ENCODE measurements at places on chromosomes 2 and 18. TPM values are rescaled to one million over a fixed set of nuclear protein-coding genes. Genes with fewer than 3 reads are reported as not detected.
A peak's percentile ranks its signal among the peaks of the same experiment; 100 is the strongest.

DNA sequence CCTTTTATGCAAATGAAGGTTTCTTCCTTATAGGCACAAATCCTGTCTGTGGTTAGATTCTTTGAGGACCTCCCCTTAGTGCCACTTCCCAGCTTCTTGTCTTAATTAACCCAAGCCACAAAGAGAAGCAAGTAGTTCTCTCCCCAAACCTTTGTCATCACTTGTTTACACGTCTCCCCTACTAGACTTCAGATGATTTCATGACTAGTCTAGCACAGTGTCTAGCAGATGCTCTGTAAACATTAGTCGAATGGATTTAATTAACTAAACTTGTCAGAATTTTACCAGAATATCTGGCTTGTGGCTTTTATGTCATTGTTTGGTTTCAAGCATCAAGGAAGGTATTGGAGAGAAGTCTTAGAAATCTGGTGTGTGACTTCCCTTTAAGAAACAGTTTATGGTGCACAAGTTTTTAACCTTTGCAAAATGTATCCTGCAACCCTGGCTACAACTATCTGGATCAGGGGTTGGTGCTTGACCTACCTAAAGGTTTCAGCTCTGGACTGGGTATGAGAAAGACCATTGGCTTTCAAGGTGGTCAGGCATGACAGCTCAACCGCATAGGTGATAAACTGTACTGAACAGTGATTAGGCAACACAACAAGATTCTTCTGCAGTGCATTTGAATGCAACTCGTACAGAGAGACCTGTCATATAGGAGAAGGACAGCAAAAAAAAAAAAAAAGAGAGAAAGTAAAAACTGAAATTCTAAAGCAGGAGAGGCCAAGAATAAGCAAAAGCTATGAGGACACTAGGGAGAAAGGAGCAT is 93.2 kb upstream of the CCDC150 start:
- no peak overlapping the region for H3K27ac ChIP-seq
- no peaks in the 10 kb centered on the region for H3K27me3 ChIP-seq

DNA sequence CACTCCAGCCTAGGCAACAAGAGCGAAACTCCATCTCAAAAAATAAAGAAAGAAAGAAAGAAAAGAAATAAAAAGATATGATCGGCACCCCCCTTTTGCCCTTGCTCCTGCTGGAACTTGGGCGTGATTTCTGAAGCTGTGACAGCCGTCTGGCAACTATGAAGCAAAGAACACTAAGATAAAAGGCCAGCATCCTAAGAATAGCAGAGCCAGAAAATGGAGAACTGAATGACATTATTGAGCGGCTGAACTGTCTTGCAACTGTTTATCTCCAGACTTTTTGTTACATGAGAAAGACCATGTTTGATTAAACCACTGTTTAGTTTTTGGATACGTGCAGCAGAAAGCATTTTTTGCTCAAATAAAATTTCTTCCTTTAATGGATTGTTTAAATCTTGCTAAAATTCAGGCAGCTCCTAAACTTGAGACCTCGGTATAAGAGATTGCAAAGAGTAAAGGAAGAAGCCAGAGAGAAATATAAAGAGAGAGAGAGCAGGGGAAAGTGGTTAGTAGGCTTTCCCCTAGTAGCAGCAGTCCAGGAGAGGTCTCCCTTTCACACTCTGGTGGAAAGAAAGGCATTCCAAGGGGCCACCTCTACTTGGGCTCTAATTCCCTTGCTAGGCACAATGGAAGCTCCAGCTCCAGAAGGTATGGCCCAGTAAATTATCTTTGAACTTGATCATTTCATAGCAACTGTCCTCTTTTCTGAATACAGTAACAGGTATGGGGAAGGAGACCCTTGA is 8.2 kb upstream of the MBD2 start:
- H3K4me3 ChIP-seq, result no peak overlapping the region
- H3K4me1 ChIP-seq, result no peaks in the 10 kb centered on the region
- H3K27ac ChIP-seq, result no peak overlapping the region
- DNase-seq, result no peak
- no peaks in the 10 kb centered on the region for H3K36me3 ChIP-seq

- H3K27me3 ChIP-seq, result no peaks in the 10 kb centered on the region
- H3K4me1 ChIP-seq, result peaks cover 31% of the 10 kb centered on the region
- no peak for DNase-seq
- no peak overlapping the region for H3K4me3 ChIP-seq
- peak overlapping the region; percentile 58 for H3K27ac ChIP-seq
- H3K36me3 ChIP-seq, result peaks cover 40% of the 10 kb centered on the region
Measured at GRCh38 chr2:54531558-54531957, 75.4 kb downstream of the SPTBN1 start.

DNA sequence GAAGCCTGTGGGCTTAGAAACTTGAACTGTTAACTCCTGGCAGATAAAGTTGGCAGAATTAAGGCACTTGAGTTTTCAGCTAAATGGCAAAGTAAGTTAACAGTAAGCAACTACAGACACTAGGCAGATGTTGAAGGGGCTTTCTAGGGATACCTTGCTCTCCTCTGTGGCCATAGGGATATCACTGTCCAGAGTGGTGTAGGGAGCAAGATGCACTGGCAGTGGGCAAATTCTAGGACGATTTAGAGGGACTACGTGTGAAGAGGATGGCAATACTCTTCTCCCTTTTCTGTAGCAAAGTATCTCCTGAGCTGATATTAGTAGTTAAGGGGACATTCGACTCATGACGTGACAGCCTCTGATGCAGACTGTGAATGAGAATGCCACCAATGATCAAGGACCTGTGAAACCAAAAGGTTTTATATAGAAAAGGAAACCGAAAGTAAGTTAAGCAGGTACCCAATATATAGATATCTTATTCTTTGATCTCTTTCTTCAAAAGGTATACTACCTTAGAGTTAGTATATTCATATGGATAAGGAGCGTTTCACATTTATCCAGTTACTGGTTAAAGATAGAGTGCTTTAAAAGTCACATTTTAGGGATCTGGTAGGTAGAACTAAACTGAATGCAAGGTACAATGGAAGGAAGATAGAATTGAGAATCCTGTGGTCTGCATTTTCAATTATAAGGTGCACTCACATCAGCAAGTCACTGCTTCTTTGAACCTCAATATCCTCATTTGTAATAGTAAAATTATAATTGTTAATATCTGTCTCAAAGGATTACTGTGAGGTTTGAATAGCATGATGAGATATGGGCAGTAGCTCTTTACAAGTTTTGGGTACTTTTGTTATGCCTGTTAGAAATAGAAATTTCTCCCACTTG is 106.4 kb downstream of the KCNH7 start:
- H3K4me1 ChIP-seq, result no peaks in the 10 kb centered on the region
- H3K27me3 ChIP-seq, result no peaks in the 10 kb centered on the region
- DNase-seq, result no peak
- no peak overlapping the region for H3K4me3 ChIP-seq
- H3K36me3 ChIP-seq, result no peaks in the 10 kb centered on the region

GRCh38 chr18:44911773-44912172 is 231.1 kb downstream of the SETBP1 start:
- H3K27ac ChIP-seq, result no peak overlapping the region
- no peak overlapping the region for H3K4me3 ChIP-seq
- H3K27me3 ChIP-seq, result no peaks in the 10 kb centered on the region
- H3K36me3 ChIP-seq, result no peaks in the 10 kb centered on the region

DNA sequence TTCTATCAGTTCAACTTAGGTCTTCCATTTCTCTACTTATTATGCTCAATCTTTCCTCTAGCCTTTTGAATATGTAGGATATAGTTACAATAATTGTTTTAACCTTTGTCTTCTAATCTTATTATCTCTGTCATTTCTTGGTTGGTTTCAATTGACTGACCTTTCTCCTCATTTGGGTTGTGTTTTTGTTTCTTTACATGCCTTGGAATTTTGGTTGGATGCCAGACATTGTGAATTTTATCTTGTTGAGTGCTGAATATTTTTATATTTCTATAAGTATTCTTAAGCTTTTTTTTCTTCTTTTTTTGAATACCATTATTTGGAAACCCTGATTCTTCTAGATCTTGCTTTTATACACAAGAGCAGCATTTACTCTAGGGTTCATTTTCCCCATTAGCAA is 30.7 kb upstream of the TMEM247 start:
- H3K36me3 ChIP-seq, result no peaks in the 10 kb centered on the region
- no peak for DNase-seq
- no peaks in the 10 kb centered on the region for H3K4me1 ChIP-seq
- H3K4me3 ChIP-seq, result no peak overlapping the region
- no peak overlapping the region for H3K27ac ChIP-seq

GRCh38 chr2:232103140-232103737 is 141.7 kb downstream of the DIS3L2 start:
- no peaks in the 10 kb centered on the region for H3K36me3 ChIP-seq
- no peaks in the 10 kb centered on the region for H3K4me1 ChIP-seq
- no peak overlapping the region for H3K27ac ChIP-seq
- no peak overlapping the region for H3K4me3 ChIP-seq
- DNase-seq, result no peak

GRCh38 chr2:10089565-10090190 is 9.5 kb upstream of the CYS1 start:
- H3K4me3 ChIP-seq, result no peak overlapping the region
- no peak for DNase-seq
- no peak overlapping the region for H3K27ac ChIP-seq

- H3K27me3 ChIP-seq, result no peaks in the 10 kb centered on the region
- H3K36me3 ChIP-seq, result peaks cover 30% of the 10 kb centered on the region
- DNase-seq, result no peak
- H3K27ac ChIP-seq, result peak overlapping the region; percentile 98
- H3K4me1 ChIP-seq, result peaks cover 21% of the 10 kb centered on the region
- peak overlapping the region; percentile 85 for H3K4me3 ChIP-seq
Measured at GRCh38 chr2:178450524-178450773, 526 bp downstream of the PRKRA start.

- H3K27me3 ChIP-seq, result no peaks in the 10 kb centered on the region
- no peak for DNase-seq
- no peaks in the 10 kb centered on the region for H3K36me3 ChIP-seq
- no peak overlapping the region for H3K4me3 ChIP-seq
Measured at GRCh38 chr18:6428851-6429395, 14.2 kb upstream of the L3MBTL4 start.

DNA sequence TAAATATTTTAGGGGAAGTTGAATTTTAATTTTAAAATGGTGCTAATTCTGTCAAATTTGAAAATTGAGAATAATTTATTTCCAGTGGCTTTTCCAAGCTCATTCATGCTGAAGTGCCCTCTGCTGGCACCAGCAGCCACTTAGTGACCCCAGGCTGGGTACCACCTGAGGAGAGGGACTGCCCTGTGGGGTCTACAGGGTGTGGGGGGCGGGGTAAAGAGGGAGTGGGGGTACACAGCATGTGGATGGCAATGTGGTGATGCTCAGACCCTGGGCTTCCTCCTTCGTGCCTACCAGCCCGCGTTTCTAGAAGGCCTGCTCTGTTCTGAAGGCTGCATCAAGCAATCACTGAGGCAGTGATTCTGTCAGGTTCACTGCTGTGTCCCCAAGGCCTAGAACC is 45.1 kb upstream of the SCLY start:
- no peak overlapping the region for H3K27ac ChIP-seq
- peaks cover 28% of the 10 kb centered on the region for H3K36me3 ChIP-seq
- no peaks in the 10 kb centered on the region for H3K27me3 ChIP-seq
- H3K4me1 ChIP-seq, result no peaks in the 10 kb centered on the region

DNA sequence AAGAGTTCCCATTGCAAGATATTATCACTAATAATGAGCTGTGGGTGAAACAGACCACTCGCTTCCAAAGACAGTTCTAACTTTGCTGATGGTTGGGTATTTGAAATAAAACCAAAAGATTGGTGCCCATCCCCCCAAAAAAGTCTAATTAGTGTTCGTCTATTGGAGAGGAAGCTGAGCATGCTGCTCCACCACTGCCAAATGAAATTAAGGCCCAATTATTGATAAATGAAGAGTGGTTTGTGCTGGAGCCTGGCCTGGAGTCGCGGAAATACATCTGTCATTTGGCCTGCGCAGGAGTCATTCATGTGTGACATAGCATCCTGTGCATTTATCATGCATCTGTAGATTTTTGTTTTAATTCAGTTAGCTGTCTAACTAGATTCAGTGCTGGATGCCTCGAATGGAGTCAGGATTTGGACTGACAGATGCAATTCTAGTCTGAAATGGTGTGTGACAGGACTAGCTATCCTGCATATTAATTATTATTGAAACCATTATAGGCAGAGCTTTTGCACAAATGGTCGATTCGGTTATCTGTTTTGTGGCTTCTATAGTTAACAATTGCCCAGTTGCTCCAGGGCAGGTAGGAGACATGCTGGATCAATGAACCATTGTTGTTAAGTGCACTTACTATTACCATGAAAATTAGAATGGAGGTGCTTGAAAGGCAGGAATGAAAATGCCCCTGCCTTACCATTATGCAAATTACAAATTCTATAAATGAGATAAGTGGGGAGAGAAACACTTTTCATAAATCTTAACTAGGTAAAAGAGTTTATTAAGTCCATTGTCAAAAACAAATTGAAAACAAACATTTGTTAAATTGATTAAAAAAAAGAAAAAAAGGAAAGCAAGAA is 450.4 kb upstream of the TCF4 start:
- no peak overlapping the region for H3K27ac ChIP-seq
- H3K4me1 ChIP-seq, result no peaks in the 10 kb centered on the region
- no peak overlapping the region for H3K4me3 ChIP-seq
- H3K27me3 ChIP-seq, result no peaks in the 10 kb centered on the region
- no peak for DNase-seq

- peaks cover 17% of the 10 kb centered on the region for H3K36me3 ChIP-seq
- H3K27me3 ChIP-seq, result no peaks in the 10 kb centered on the region
- DNase-seq, result no peak
- no peak overlapping the region for H3K4me3 ChIP-seq
Measured at GRCh38 chr2:203097735-203098134, 83.1 kb downstream of the NBEAL1 start.

DNA sequence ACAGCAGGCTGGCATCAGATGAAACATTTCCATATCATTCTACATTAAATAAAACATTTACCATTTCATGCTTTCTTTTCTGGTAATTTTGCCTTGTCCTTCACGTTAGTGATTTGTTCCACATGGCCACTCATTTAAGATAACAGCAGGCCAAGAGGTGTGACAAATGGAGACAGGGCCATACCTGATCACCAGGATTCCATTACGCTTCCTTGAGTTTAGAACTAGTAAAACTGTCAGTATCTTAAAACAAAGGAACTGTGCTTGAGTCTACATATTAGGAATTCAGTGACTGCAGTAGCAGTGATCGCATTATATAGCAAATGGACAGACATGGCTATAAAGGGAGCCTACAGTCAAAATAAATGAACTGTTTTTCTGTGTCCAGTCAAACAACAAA is 155.1 kb upstream of the FSHR start:
- no peaks in the 10 kb centered on the region for H3K27me3 ChIP-seq
- no peak overlapping the region for H3K27ac ChIP-seq
- H3K4me3 ChIP-seq, result no peak overlapping the region
- DNase-seq, result no peak
- H3K4me1 ChIP-seq, result no peaks in the 10 kb centered on the region
- no peaks in the 10 kb centered on the region for H3K36me3 ChIP-seq

GRCh38 chr2:156704617-156705016 is 268.4 kb downstream of the GPD2 start:
- H3K27me3 ChIP-seq, result no peaks in the 10 kb centered on the region
- no peak overlapping the region for H3K4me3 ChIP-seq
- H3K27ac ChIP-seq, result no peak overlapping the region
- DNase-seq, result no peak

SPATA3 gene
- total RNA-seq, result not detected

GALR1 gene
- 0.06 TPM for total RNA-seq

TGFA gene
- 9.1 TPM for total RNA-seq

DCC gene
- 7.1 TPM for total RNA-seq

PLEKHA3 gene
- total RNA-seq, result 36.6 TPM

USP40 gene
- total RNA-seq, result 47.6 TPM

Measured in upper lobe of right lung (tissue), 1 donor.